ENCODE measurements at places on chromosomes 6 and 20. TPM values are rescaled to one million over a fixed set of nuclear protein-coding genes. Genes with fewer than 3 reads are reported as not detected.

Gene MYBL2
- 2.4 TPM for total RNA-seq

Gene SLC17A3
- total RNA-seq = not detected

Gene MAD2L1BP
- total RNA-seq = 11.9 TPM

Gene TTK
- 14.0 TPM for total RNA-seq

Gene SCUBE3
- total RNA-seq = 2.5 TPM

Gene MKKS
- total RNA-seq = 21.5 TPM

Gene HLA-DQB2
- not detected for total RNA-seq

Gene TAGAP
- 2.4 TPM for total RNA-seq

DNA sequence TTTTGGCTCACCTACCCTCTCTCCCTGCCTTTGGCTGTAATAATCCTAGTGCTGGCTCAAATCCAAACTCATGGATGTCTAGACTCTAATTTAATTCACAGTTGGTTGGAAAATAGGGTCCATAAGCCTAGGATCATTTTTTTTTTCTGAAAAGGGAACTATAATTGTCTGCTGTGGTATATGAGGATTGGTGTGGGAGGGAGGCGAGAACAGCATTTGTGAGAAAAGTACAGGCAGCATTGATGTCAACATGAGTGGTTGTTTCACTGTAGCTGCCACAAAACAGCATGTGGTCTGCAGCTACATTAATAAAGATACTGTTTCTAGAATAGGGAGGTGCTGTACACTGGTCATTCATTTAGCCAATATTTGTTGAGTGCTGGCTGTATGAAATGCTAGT is 18.6 kb upstream of the POLR1H start:
- DNase-seq = no peak

- peak; percentile 49 for DNase-seq
These were observed 9.7 kb upstream of the CEP43 start for GRCh38 chr6:166989427-166990032.

- DNase-seq = peak; percentile 75
These were observed 16.6 kb upstream of the CCDC167 start for GRCh38 chr6:37516076-37516919.

DNA sequence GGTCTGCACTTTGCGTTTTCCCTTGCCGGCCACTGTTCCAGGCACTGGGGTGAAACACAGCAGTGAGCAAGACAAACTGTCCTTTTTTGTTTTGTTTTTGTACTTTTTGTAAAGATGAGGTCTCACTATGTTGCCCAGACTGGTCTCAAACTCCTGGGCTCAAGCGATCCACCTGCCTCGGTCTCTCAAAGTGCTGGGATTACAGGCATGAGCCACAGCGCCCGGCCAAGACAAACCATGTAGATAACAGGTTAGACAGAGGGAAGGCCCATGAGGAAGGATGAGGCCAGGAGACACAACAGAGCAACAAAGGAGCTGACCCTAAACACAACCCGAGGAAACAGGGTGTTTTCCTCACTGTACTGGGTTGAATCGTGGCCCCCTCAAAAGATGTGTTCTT is 165.4 kb downstream of the NFATC2 start:
- no peak for DNase-seq

DNA sequence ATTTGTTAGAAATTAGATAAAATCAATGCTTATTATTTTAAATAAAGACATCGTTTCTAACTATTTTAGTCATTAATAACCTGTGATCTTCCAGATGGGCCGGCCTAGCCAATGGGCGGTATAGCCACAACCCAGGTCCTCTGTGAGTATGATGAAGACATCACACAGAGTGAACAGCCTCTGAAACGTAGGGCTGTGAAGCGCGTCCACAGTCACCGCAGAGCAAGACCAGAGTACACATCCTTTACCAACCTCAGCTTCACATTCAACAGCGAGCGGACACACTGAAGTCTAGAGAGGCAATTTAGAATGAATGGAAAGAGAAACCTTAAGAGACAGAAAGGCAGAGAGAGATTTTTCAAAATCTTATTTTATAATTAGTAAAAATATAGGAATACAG is 125.0 kb upstream of the RPS6KA2 start:
- no peak for DNase-seq

DNA sequence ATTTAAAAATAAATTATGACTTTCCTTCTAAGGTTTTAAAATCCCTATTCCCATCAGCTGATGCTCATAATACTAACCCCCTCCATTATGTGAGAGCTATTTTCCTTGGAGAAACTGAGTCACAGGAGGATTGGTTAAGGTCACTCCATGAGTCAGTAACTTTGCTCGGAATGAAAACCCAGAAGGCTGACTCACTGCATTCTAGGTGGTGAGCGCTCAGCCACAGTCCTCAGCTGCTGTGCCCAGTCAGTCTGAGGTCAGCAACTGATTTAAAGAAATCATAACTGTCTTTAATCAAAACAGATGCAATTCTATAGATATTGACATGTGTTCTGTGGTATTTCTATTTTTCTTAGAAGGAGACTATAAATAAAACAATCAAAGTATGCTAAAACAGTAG is 359.2 kb downstream of the GJA1 start:
- DNase-seq = no peak

DNA sequence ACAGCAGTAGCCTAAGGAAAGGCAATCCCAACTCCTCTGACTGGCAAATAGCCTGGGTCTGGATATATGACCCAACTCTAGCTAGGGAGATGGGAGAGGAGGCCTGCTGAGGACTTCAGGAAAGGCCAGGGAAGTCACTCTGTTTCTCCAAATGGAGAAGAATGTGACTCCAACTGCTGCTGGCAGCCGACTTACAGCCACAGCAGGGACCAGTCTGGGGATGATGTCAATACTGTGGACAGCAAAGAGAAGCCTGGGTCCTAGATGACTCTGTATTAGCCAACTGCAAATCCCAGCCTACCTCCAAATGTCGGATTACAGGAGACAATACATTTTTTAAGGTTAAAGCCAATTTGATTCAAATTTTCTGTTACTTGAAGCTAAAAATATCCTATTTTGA is 232.6 kb downstream of the FOXC1 start:
- DNase-seq = peak; percentile 26

- peak; percentile 62 for DNase-seq
These were observed 44.9 kb downstream of the OR2B2 start for GRCh38 chr6:27867051-27867944.

DNA sequence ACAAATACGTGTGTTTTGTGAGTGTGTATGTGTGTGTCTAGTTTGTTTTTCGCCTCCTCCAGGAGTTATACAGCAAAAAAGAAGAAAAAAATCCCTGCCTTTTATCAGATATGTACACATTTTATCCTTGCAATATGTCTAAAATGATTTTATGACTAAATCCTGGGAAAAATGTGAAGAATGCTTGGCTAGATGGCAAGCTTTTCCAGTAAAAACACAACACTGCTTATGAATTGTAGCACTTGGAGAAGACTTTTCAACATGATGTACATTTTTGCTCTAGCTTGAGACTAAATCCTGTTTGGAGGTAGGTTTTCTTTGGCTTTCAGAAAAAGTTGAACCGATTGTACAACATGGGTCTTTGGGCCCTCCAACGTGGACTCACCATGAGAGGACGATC is 160.2 kb downstream of the GMPR start:
- no peak for DNase-seq

DNA sequence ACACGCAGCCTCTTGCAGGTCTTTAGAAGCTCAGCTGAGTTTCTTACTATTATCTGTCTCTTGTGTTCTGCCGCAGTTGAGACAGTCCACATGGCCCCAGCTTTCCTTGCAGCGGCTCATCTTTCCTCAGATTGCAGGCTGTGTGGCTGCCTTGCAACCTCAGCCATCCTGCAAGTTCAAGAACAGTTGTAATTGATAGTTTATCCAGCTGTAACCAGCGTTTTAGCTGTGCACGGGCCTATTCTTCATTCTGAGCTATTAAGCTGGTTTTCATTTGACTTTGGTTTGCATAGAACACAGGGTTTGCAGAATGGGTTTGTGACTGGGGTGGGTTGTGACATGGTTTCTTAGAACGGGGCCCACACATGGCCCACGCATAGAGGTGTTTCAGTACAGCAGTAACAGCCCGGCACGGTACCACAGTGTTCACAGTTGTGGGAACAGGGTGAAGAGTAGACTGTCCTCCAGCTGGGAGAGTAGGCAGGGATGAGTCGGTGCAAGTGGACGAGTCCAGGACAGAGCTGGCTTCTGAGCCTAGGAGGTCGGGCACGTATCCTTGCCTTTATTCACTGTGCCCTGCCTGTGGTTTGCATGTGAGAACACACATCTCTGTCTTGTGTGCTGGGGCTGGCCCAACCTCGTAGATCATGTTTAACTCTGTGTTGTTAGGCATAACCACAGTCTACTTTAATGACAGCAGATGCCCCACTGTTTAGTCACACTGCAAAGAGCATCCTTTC is 89.2 kb downstream of the RPP40 start:
- DNase-seq = no peak

GRCh38 chr20:57170343-57170742 is 96.1 kb downstream of the BMP7 start:
- DNase-seq = no peak

Measured in cerebellum (tissue), 4 donors.